ENCODE measurements at places on chromosomes 2 and 18.

- DNase-seq, result peak; percentile 51
These were observed 670 bp upstream of the MOCOS start for GRCh38 chr18:36186461-36187192.

DNA sequence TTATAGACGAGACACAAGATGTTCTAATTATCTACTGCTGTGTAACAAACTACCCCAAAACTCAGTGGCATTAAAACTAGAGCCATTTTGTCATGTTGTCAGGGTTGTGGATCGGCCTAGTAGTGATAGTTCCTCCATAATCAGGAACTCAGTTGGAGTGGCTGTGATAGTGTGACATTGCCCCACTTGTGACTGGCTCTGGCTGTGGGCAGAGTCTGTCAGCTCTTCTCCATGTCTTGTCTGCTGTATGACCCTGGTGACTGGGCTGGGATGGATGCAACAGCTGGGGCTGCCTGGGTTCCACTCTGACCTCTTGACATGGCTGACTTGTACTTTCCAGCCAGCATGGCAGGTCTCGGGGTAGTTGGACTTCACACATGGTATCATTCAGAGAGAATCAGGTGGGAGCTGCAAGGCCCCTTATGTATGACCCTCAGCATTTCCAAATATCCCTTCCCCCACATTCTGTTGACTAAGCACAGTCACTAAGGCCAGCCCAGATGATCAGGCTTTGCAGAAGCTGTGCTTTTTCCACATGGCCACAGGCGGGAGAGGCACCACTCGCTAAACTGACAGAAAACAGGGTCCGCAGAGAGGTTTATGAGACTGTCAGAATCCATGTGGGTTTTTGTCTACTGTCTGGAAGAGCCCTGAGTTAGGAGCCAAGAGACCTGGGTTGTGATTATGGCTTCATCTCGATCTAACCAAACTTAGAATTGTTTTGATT is 50.3 kb downstream of the SETBP1 start:
- no peak for DNase-seq

DNA sequence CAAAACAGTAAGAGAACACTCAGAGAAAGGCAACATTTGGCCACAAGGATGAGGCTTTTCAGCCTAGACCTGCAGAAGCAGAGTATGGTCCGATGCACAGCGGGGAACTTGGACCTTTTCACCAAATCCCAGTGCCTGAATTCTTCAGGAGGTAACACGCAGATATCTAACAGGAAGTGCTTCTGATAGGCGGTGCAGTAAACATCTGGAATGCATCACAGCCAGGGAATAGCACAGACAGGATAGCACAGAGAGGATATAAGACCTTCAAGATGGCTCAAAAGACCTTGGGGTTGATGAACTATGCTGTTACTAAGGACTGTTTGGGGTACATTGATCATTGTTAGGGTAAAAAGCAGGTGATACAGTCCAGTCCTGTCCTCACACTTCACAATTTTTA is 1.7 kb downstream of the TMEM127 start:
- no peak for DNase-seq

DNA sequence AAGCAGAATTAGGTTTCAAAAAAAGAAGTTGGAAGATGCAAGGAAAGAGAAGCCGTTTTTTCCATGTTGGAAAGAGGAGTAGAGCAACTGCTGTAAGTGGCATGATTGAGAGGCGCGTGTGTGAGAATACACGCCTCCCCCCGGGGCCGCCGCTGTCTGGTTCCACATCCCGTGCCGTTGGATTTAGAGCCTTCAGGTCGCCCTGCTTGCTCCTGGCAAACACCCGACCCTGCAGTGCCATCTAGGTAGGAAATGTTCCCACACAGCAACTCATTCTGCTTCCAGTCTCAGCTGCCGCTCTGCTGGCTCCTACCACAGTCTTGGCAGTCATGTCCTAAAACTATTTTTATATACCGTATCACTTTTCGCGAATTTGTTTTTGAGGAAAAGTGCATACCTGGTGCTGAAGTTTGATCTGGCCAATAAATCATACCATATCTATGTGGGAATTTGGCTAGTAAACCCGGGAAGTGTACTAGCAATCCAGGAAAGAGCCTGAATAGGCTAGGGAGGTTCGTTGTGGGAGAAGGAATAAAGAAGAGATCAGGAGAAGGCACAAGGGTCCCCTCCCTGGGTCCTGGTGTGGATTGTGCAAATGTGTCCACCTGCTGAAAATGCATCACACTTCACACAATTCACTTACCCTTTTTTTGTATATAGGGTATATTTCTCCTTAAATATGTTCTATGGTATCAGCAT is 372.7 kb downstream of the FBXO15 start:
- DNase-seq, result peak; percentile 89

DNA sequence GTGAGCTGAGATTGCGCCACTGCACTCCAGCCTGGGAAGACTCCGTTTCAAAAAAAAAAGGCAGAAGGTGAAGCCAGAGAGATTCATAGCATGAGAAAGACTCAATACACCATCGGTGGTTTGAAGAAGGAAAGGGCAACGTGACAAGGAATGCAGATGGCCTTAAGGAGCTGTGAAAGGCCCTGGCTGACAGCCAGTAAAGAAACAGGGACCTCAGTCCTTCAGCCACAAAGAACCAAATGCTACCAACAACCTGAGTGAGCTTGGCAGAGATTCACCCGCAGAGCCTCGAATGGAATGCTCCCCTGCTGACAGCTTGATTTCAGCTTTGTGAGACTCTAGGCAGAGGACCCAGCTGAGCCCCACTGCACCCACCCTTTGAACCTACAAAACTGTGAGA is 154.9 kb upstream of the NDUFV2 start:
- DNase-seq, result peak; percentile 21

- DNase-seq, result peak; percentile 98
These were observed 39.0 kb upstream of the PPP4R1 start for GRCh38 chr18:9653390-9653789.

GRCh38 chr18:62186499-62186773 is 420 bp downstream of the PIGN start:
- peak; percentile 89 for DNase-seq

DNA sequence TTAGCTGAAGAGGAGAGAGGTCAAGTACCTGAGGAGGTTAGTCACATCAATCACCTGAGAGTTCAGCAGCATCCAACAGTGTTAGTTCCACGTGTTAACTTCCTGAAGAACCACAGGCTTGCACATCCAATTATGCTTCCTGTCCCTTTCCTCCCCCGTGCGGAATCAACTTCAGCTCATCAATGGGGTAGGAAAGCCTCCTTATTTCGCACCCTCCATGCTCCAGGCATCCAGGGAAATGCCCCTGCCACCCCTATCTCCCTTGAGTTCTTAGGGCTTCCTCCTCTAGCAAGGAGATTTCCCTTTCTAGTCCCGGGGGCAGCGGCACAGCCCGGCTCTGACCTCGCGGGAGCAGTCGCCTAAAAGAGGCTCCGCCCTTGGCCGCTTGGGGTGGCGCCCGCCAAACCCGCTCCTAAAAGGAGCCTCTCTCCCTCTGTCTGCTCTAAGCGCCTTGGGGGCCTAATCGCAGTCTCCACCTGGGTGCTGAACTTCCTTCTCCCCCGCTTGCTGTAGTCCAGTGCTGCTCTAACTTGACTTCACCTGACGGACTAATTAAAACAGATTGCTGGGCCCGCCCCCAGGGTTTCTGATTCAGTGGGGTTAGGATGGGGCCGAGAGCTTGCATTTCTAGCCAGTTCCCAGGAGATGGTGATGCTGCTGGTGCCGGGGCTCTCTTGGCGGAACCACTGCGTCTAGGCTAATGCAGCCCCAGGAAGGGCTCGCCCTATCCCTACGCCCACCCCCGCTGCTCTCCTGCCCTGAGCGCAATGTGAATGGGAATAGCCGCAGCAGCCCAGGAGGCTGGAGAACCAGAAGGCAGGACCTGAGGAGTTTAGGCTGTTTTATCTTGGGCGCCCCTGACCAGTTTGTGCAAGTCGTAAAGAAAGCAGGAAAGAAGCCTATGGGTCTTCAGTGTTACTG is 3.4 kb upstream of the TET3 start:
- peak; percentile 72 for DNase-seq

- DNase-seq, result no peak
These were observed 20.2 kb upstream of the C1QL2 start for GRCh38 chr2:119178776-119179175.
